NCI-H82 (cell line): ENCODE measurements at places on chromosomes 1 and 21.

DNA sequence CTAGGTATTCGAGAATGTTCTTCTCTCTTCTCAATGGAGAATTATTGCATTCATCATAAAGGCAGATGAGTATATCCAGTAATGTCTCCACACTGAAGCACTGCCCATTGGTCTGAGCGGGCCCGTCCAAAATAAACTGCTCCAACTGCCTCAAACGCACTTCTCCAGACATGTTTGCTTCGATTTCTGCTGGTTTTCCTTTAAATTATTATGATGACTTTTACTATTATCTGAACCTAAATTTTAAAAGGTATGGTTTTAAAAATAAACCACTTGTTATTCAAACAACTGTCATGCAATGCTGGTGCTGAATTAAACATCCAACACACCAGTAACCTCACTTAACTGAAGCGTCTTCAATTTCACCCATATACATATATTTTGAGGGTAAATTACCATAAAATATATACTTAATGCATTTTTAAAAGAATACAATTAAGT lies 1.3 kb downstream of the CDC42BPA start:
- DNase-seq = peak; percentile 53

DNA sequence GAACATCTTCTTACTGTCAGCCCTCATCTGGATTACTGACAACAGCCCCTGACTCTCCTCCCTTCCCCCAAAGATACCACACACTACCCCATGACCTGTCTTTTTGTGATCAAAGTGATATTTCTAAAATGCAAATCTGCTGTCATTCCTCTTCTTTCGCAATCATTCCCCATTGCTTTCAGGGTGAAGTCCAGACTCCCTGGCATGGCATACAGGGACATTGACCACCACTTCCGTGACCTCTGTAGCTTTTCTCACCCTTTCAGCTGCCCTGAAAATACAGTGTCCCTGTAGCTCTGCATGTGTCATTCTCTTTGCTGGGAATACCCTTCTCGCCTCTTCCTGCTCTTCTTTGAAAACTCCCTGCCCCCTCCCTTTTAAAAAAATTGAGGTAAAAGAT lies 4.1 kb downstream of the SERINC2 start:
- no peak for DNase-seq

DNA sequence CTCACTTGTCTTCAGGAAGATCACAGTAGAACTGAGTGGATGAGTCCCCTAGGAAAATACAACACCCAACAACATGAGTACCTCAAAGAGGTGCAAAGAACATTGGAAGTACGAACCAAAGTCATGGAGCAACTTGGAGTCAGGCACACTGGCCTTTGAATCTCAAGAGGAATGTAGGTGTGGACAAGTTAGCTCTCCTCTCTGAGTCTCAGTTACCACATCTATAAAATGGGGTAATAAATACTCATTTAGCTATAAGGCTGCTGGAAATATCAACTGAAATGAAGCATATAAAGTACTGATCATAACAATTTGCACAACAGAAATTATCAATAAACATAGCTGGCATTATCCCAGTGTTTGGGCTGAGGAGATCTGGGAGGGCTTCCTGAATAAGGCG lies 96.7 kb upstream of the JUN start:
- no peak for DNase-seq

- DNase-seq = no peak
Measured at GRCh38 chr1:162206300-162206699, 136.8 kb downstream of the NOS1AP start.

DNA sequence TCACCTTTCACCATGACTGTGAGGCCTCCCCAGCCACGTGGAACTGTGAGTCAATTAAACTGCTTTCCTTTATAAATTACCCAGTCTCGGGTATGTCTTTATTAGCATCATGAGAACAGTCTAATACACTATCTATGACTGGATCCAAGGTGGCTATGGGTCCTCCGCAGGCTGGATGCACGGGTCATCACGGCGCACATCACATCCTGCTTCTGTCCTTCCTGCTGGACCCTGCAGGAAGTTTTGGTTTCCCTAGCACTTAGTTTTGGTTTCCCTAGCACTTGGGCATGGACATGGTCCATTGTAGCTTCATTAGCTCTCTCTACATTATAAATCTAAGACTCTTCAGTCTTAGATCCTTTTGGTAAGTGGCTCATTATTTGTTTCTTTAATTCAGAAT lies 14.2 kb upstream of the PHC2 start:
- no peak for DNase-seq
